T-helper 2 cell (primary cell): ENCODE measurements at places on chromosomes 12 and 14.

- no peak for DNase-seq
Measured at GRCh38 chr12:81597928-81598604, 161.1 kb downstream of the PPFIA2 start.

- no peak for DNase-seq
Measured at GRCh38 chr12:115598871-115599811, 678.4 kb downstream of the MED13L start.

DNA sequence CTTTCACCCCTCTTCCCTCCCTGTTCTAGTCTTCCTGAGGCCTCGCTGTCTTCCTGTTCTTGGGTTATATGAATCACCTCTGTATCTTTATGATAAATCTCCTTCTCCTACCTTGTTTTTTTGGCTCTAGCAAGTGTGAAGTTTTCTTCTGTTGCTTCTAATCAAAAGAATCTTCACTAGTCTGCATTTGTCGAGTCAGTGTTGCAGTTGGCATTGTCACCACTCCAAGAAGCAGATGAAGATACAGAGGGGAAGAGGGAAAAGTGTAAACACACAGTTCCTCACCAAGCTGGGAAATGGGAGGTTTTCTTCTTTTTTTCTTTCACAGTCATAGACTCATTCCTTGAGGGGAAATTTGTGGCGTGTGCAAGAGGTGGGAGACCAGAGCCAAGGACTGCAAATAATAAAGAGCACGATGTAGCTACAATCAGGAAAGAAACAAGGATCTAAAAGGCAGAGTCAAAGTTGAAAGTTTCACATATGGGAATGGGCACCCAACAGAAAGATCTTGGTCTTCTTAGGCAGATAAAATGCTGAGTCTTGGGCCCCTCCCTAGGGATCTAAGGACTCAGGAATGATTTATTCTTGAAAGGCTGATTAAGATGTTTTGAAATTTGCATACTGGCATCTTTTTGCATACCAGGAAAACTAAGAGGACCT, 22.2 kb upstream of the PRICKLE1 start:
- no peak for DNase-seq

- DNase-seq = no peak
Measured at GRCh38 chr12:56122637-56123036, 4.6 kb downstream of the ZC3H10 start.

DNA sequence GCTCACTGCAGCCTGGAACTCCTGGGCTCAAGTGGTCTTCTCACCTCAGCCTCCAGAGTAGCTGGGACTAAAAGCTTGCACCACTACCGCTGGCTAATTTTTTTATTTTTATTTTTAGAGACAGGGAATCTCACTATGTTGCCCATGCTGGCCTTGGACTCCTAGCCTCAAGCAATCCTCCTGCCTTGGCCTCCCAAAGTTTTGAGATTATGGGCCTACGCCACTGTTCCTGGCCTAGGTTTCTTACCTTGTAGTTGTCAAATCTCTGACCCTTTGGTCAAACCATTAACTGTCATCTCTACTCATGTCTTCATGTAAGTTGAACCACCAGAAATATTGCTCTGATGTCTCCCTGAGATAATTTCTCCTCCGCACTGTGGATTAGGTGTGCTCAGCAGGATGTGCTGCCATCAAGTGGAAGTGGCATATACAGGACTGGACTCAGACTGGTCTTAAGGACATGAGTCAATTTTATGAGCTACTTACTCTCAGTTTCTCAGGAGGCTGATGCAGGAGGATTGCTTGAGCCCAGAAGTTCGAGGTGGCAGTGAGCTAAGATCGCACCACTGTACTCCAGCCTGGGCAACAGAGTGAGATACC, 28.5 kb downstream of the ACTR6 start:
- DNase-seq = no peak

GRCh38 chr12:39763071-39763889, 143.7 kb upstream of the ABCD2 start:
- DNase-seq = no peak

DNA sequence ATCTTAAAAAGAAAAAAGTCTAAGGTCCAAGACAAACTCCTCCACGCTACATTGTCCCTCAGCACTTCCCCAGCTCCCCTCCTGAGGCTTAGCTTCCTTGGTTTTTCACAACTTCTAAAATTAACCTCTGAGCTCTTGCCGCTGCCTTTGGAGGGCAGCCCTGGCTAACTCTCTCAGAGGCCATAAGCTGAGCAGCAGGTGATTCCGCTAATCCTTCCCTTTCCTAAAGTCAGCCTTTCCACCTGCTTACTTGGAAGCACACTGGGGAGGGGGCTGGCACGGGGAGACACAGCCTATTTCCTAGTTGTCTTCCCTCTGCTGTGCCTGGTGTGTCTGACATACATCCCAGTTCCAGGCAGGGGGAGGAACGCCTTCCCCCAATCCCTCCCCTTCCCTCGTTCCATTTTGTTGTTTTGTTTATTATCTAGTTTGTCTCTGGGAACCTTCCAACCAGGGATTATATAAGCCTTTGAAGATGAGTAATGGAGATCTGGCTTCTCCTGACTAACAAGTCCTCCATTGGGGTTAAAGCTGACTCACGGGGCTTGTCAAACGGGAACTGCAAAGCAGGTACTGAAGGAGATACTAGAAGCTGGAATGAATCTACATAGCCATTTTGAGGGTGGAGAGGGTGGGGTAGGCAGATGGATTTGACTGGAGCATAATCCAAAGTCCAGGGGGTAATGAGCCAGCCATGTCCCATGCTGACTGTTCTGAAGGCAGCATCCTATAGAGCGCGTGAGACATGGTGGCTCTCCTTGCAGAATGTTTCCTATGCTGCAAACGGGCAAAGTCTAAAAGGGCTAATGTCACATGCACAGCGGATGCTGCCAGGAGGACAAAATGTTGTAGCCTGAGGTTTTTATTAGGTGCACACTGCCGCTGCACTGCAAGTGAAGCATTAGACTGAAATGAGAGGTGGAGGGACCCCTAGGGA, 230.8 kb downstream of the FOXN3 start:
- no peak for DNase-seq
